ENCODE measurements at places on chromosomes 3 and 15.

GRCh38 chr3:95971573-95971972 lies 842.8 kb upstream of the EPHA6 start:
- DNase-seq = no peak

- no peak for DNase-seq
Measured at GRCh38 chr3:62193586-62194345, 179.6 kb downstream of the FEZF2 start.

GRCh38 chr3:9909221-9910013 lies 6.8 kb downstream of the IL17RE start:
- DNase-seq = no peak

- no peak for DNase-seq
Measured at GRCh38 chr3:179729086-179729485, 76.2 kb downstream of the USP13 start.

GRCh38 chr15:77531191-77532000 lies 101.3 kb downstream of the LINGO1 start:
- DNase-seq = no peak

DNA sequence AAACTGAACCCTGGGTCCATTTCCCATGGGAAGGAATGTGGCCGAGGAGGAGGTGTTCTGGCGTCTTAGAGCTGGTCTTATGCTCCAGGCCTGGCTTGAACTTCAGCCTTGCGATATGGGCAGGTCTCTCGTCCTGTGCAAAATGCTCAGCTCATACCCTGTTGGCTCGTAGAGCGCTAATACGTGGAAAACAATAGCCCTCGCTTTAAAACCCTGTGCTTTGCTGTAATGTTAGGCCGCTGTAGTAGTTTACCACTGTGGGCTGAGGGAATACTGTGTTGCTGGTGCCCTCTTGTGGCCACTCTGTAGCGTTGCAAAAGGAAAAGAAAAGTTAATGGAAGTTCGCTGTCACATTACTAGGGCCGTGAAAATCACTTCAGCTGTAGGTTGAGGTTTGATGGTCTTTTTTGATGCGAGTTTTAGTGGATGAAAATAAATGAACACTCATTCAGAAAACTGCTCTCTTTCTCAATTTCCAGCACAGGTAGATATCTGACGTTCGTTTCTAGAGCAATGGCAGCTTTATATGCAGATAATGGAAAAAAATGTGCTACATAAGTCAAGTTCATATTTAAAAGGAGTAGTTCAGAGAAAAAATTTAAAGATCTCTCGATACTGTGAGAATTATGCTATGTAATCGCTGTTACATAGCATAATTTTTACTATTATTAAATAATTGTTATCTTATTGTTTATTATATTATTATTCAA lies 92.9 kb downstream of the MCTP2 start:
- no peak for DNase-seq

DNA sequence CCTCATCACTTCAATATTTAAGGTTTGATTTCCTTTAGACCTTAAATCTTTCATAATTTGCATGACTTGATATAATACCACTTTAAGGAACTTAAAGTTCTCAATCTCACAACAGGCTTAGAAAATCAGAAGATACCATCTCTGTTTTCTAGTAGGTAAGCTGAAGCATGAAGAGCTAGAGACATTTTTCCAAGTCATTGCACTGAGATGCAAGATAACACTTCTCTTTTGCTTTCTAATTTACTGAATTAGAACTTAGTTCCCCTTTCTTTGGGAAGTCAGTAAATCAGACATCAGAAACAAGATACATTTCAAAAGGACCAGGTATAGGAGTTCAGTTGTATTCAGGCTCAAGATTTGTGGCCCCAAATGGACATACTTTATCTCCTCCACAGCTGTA lies 79.7 kb downstream of the DZIP3 start:
- DNase-seq = no peak

GRCh38 chr3:155326244-155326643 lies 32.8 kb upstream of the STRIT1 start:
- no peak for DNase-seq

DNA sequence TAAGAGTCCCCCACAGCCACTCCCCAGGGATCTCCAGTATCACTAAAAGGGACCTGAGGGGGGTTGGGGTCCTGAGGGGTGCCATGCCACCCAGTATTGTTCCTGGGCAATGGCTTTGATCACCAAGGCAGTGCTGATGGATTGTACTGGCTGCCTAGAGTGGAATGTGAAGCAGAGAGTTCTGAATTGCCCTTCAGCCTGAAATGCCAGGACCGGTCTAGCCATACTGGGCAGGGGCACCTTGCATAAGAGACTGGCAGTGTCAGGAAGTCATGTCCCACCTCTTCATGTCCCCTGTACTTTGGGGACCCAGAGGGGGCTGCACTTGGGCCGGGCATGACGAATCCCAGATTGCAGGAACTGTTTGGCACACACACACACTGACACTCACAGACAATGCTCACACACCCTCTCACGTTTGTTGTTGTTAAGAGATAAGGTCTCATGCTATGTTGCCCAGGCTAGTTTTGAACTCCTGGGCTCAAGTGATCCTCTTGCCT lies 4.5 kb upstream of the TKT start:
- DNase-seq = no peak

- peak; percentile 85 for DNase-seq
Measured at GRCh38 chr15:70508561-70509281, 254.6 kb downstream of the UACA start.

DNA sequence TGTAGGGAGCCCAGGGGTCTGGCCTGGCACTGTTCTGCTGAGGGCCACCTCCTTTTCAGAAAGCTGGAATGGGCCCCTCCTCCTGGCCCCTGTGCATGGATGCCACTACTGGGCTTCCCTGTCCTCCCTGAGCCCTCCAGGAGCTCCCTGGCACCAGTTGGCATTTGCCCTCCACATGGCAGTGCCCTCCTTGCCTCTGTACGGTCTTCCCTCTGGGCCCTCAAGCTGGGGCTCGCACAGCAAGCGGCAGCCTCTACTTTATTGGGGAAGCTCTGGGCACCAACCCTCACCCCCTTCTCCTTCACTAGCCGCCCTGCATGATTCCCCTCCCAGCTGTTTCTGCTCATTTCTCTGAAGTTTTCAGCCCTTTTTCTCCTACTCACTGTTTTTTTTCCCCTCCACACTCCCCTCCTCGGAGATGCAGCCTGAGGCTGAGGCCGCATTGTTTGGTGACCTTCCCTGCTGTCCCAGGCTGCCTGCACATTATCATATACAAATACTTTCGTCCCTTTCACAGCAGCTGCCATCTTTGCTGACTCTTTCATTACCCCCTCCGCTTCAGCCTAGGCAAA lies 127.3 kb downstream of the EEFSEC start:
- no peak for DNase-seq

GRCh38 chr15:89034305-89034704 lies 54.0 kb upstream of the ABHD2 start:
- no peak for DNase-seq

GRCh38 chr3:66153481-66154443 lies 67.0 kb upstream of the SLC25A26 start:
- peak; percentile 76 for DNase-seq

DNA sequence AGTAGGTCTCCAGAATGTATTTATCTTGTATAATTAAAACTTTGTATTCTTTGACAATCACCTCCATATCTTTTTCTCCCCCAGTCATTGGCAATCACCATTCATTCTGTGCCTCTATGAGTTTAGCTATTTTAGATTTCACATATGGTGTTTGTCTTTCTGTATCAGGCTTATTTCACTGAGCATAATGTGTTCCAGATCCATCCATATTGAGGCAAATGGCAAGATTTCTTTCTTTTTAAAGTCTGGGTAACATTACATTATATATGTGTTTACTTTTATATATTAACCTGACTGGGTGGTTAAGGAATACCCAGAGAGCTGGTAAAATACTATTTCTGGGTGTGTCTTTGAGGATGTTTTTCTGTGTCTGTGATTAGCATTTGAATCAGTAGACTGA lies 486.6 kb downstream of the SQOR start:
- no peak for DNase-seq

GRCh38 chr3:101816215-101817149 lies 32.8 kb upstream of the NFKBIZ start:
- peak; percentile 48 for DNase-seq

- no peak for DNase-seq
Measured at GRCh38 chr3:36557021-36557707, 176.9 kb downstream of the STAC start.

- no peak for DNase-seq
Measured at GRCh38 chr15:96011136-96011535, 319.4 kb upstream of the NR2F2 start.

- no peak for DNase-seq
Measured at GRCh38 chr3:120506828-120507774, 56.3 kb upstream of the FSTL1 start.

GRCh38 chr15:66170042-66170441 lies 83.5 kb downstream of the MEGF11 start:
- DNase-seq = no peak

- DNase-seq = no peak
Measured at GRCh38 chr3:45646051-45646585, 43.1 kb upstream of the SACM1L start.

GRCh38 chr15:85029221-85029620 lies 47.6 kb downstream of the PDE8A start:
- no peak for DNase-seq

DNA sequence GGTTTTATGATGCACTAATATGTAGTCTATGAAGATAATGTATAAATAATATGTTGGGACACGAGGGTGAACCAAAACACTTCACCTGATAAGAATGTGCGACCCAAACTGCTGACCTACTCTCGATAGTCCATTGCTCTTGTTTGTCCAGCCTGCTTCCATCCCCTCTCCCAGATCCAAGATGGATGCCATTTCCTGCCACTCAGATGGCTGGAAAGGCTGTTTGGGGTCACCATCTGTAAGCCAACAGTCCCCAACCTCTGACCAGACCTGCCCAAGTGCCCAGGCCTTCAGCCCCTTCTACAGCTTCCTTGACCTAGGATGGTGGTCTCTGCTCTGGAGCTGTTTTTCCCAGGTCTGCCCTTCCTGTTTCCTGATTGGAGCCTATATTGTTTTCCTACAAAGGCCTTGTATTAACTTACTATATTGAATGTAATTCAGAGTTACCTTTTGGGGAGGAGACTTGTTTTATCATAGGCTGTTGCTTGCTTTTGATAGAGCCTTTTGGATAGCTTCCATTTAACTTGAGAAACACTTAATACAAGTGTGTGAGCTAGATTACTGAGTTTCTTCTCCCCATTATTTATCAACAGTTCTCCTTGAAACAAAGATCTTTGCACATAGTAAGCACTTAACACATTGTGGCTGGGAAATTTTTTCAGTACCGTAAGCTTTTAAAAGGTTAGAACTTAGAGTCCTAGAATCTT lies 5.0 kb upstream of the PAQR9 start:
- no peak for DNase-seq

DNA sequence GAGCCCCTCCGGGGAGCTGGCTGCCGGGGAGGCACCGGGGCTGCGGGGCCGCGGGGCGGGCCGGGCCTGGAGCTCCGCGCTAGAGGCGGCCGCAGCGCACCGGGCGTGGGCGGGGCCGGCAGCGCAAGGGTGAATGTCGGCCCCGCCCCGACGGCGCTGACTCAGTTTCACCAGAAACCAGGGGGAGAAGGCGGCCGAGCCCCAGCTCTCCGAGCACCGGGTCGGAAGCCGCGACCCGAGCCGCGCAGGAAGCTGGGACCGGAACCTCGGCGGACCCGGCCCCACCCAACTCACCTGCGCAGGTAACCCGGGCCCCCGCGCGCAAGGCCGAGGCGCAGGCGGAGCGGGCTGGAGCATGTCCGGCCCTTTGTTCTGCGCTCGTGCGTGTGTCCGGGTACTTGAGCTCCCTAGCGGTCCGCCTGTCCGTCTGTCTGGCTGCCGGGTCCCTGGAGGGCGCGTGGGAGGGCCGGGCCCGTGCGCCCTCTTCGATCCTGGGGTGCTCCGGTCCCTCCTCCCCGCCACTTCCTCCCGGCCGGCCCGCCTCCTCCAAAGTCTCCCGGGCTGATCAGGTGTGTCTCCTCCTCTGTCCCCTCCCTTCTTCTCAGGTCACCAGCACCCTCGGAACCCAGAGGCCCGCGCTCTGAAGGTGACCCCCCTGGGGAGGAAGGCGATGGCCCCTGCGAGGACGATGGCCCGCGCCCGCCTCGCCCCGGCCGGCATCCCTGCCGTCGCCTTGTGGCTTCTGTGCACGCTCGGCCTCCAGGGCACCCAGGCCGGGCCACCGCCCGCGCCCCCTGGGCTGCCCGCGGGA lies at the start of gene SPINT1:
Gene SPINT1, plus strand, starts transcription at position 164 of the 811 bp plus-strand sequence. Its CDS starts 507 bp downstream, at position 671.
- no peak for DNase-seq

GRCh38 chr3:72210261-72210660 lies 425.3 kb upstream of the PROK2 start:
- DNase-seq = no peak

DNA sequence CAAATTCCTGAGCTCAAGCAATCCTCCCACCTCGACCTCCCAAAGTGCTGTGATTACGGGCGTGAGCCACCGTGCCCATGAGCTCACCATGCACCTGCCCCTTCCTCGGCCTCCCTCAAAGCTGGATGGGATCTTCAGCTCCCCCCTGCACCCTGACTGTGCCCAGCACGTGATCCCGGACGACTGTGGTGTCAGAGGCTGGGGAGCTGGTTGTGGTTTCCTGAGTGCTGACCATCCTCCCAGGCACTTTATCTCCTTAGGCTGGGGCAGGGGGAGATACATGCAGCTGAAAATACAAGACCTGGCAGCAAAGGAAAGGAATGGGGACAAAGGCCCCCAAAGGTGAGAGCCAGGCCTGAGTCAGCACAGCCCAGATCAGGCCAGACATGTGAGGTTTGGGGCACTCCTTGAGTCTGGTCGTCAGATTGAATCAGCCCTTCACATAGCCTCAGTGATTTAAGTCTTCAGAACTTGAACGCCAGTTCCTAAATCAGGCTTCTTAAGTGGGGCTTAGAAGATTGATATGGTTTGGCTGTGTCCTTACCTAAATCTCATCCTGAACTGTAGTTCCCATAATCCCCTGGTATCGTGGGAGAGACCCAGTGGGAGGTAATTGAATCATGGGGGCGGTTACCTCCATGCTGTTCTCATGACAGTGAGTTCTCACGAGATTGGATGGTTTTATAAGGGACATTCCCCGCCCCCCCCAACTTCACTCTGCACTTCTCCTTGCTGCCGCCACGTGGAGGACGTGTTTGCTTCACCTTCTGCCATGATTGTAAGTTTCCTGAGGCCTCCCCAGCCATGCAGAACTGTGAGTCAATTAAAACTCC lies 35.8 kb downstream of the PRKCD start:
- DNase-seq = no peak

GRCh38 chr3:141853629-141854168 lies 22.7 kb upstream of the ATP1B3 start:
- DNase-seq = no peak

GRCh38 chr3:156456771-156457224 lies 98.1 kb downstream of the SSR3 start:
- no peak for DNase-seq

All from kidney epithelial cell (primary cell).